NK-92 treated with Interleukin-12 subunit alpha and Interleukin-12 subunit beta, amount 100 ng/mL, for 24 hours (cell line): ENCODE measurements at places on chromosomes 5 and 9.

DNA sequence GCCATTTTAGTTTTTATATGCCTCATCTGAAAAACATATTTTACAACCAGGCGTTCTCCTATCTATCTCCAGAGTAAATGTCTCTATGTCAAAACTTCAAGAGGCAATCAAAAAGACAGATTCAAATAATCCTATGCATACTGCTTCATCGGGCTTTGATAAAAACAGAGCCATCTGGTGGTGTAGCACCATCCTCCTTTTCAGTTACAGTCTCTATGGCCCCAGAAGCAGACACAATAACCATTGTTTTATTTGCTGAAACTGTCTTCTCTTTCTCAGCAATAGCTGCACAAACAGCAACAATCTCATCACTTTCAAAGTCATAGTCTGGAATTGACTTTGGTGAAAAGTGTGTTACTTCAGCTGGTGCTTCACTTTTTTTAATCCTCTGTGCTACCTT, 36.3 kb downstream of the PTGER4 start:
- no peak for DNase-seq

GRCh38 chr9:72564479-72565281, 43.3 kb downstream of the TMC1 start:
- no peak for DNase-seq

DNA sequence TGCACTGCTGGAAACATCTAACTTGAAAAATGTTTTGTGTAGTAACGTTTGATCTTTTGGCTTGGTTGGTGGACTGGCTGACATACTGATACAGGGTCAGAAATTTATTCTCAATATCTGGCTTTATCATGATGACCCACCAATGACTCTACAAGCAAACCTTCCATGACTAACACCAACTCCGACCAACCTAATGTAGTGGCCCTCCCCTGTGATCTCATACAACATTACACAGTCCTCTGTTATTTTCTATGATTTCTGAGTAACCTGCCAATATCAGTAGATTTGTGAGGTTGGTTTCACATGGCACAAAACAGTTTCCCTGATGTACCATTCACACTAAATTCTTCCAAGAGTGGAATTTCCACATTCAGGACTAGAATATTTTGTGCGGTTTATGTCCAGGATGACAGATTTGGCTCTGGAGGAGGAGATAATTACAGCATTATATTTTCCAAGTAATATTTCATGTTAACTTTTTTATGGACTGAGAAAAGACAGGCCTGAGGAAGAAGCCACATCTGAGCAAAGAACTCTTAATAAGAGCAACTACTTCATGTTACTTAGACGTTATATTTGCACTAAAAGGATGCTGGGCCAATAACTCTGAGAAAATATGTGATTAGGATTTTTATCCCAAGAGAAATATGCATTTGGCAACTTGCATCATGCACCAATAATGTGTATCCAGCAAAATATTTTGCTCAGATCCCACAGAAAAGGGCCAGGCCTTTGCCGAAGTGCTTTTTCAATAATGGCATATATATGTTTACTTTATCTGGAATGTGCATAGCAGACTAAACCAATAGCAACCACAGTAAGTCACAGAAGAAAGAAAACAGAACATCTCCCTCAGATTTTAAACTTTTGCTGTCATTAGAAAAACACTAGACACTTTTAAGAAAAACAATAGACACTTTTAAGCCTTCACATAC, 273.4 kb downstream of the KCNN2 start:
- DNase-seq, result no peak

- DNase-seq, result no peak
These were observed 927 bp downstream of the PAX5 start for GRCh38 chr9:37033141-37033540.

DNA sequence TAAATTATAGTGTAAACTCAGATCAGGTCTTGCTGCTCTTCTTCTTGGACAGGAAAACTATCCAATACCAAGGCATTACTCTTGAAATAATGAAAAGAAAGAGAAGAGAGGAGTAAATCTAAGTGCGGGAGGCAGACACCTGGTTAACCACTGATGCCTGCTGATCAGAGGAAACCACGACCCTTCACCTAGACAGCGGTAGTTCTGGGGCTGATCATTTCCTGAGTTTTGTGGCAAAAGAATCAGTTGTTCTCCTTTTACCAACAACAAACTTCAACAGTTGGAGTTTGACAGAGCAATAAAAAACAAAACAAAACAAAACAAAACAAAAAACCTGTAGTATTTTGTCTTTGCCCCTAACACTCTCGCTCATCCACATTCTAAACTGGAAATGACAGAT, 3.0 kb downstream of the RLN1 start:
- DNase-seq, result no peak

GRCh38 chr9:135440620-135441019, 39.0 kb upstream of the PPP1R26 start:
- DNase-seq, result no peak

DNA sequence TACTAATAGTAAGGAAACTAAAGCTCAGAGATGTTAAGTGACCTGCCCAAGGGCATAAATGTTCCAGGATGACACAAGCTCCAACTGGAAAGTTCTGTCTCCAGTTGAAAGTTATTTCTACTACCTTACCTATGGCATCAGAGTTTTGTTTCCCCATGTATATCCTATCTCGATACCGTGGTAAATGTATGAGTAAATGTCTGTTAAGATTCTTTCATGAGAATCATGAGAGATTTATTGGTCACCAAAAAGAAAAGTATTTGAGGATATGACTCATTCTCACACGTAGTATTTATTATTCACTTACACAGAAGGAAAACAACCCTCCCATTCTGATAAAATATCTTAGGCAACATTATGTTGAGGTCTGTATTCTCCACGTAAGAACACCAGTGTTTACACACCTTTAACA, 11.1 kb upstream of the SHOC1 start:
- DNase-seq, result no peak

GRCh38 chr9:79542735-79543620, 28.8 kb upstream of the TLE4 start:
- no peak for DNase-seq
